Panc1 (cell line): ENCODE measurements at places on chromosomes 5 and 9.

DNA sequence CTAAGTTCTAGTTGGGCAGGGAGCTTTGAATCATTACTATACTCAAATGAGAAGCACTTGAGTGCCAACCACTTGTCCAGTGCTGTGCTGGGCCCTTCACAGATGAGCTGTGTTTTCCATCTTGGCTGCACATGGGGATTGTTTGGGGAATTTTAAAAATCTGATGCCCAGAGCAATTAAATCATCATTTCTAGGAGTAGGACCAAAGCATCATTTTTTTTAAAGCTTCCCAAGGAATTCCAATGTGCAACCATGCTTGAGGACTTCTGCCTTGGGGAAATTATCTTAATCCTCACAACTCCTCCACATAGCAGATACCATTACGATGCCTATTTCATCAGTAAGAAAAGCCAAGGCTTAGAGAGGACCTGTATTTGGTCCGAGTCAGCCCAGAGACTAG is 131.4 kb downstream of the TMEM174 start:
- DNase-seq = no peak

DNA sequence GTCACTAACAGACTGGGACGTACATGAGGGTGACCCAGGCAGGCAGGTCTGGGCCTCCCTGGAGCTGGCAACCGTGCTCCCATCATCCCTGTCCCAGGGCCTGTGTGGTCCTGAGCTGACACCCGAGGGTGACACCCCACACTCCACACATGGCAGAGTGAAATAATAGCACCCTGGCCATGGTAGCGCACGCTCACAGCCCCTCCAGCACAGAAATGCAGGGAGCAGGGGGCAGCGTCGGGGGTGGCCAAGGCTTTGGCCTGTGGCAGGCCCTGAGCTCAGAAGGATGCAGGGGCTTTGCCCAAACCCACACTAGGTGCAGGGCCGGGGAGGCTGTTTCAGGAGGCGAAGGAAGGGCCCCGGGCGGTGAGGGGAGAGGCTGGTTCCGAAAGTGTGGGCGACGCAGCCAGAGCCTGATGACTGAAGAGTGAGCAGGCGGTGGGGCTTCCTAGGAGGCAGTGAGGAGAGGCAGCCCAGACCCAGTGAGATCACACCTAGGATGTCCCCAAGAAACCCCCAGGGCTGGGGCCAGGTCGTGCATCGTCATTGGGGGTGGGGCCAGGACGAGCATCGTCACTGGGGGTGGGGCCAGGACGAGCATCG is 12.9 kb downstream of the OR2V2 start:
- no peak for DNase-seq

GRCh38 chr5:78587081-78587774 is 61.3 kb downstream of the LHFPL2 start:
- no peak for DNase-seq

DNA sequence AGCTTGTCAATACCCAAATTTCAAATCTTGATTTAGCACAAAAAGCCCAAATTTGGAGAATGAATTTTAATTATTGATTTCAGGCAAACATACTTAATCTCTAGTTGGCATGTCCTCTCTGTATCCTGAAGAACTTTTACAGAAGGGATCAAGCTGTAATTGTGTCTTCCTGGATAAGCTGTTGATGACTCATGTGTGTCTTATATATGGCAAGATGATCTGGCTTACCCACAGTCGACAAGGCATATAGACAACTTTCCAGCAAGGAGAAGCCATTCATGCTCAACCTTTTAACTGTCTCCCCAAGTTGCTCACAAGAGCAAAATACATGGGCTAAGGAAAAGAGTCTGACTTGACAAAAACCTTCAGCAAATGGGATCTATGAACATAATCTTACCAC is 112.5 kb upstream of the SLCO6A1 start:
- no peak for DNase-seq

GRCh38 chr5:139650031-139650688 is 2.0 kb downstream of the CXXC5 start:
- DNase-seq = no peak
